ENCODE measurements at places on chromosomes 4 and X.

DNA sequence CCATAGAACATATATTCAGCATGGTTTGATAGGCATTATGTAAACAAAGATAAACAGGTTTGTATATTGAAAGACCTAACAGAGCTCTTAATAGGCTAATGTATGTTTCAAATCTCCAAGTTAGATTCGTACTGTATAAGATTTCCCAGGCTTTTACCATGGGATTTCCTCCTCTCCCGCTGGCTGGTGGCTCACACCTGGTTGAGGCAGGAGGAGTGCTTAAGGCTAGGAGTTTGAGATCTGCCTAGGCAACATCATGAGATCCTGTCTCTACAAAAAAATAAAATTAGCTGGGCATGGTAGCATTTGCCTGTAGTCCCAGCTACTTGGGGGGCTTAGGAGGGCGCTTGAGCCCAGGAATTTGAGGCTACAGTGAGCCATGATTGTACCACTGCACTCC is 5.4 kb downstream of the CPE start:
- DNase-seq, result no peak

DNA sequence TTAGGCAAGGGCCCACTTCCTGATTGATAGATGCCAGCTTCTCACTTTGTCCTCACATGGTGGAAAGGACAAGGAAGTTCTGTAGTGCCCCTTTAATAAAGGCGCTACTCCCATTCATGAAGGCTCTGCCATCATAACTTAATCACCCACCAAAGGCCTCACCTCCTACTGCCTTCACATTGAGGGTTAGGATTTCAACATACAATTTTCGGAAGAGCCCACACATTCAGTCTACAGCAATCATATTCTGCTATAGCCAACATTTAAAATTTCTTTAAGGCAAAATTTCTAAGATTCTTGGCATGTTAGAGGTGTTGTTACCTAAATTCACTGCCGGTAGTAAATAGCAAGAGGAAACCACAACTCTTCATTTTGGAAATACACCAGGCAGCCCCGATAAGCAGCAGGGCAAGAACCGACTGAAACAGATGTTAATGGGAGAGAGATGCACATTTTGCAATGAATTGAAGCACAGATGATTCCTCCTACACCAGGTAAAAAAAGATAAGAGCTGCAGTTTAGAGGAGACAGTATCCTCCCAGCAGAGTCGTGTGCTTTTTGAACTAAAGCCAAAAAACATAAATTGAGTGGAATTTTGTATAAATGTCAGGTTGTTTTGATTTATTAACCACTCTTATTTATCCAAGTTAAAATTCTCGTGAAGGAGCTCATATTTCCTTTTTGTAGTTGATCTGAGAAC is 594.9 kb downstream of the KCTD8 start:
- no peak for DNase-seq

GRCh38 chrX:20519826-20520225 is 253.1 kb upstream of the RPS6KA3 start:
- no peak for DNase-seq

GRCh38 chrX:109398833-109399232 is 83.1 kb downstream of the GUCY2F start:
- no peak for DNase-seq

- DNase-seq, result no peak
Observed at GRCh38 chrX:46366381-46367207, 178.6 kb downstream of the ZNF674 start.

- no peak for DNase-seq
Observed at GRCh38 chrX:41407816-41408215, 39.3 kb upstream of the NYX start.

DNA sequence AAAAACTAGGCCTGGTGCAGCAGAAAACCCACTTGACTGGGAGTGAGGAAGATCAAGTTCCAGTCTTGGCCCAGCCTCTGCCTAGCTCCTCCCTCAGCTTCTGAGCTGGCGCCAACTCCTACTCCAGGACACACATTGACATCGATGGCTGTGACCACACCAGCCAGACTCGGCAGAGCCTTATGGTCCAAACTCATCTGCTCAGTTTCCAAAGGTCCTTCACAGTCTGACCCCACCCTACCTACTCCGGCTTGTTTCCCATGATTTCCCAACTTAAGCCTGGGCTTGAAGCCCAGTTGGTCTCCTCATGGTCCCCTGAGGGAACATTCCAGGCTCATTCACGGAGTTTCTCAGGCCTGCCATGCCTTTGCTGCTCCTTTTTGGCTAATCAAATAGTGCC is 10.1 kb downstream of the ELF4 start:
- DNase-seq, result no peak

- DNase-seq, result no peak
Observed at GRCh38 chrX:27575565-27575964, 14.6 kb upstream of the DCAF8L2 start.

- no peak for DNase-seq
Observed at GRCh38 chr4:140813804-140814203, 57.6 kb upstream of the TBC1D9 start.

GRCh38 chrX:10952619-10953018 is 158.5 kb upstream of the HCCS start:
- no peak for DNase-seq

GRCh38 chr4:99668472-99668871 is 10.8 kb upstream of the C4orf54 start:
- DNase-seq, result no peak

- DNase-seq, result no peak
Observed at GRCh38 chr4:17812801-17813200, 2.0 kb downstream of the NCAPG start.

- no peak for DNase-seq
Observed at GRCh38 chrX:38859602-38860001, 58.3 kb downstream of the MID1IP1 start.

DNA sequence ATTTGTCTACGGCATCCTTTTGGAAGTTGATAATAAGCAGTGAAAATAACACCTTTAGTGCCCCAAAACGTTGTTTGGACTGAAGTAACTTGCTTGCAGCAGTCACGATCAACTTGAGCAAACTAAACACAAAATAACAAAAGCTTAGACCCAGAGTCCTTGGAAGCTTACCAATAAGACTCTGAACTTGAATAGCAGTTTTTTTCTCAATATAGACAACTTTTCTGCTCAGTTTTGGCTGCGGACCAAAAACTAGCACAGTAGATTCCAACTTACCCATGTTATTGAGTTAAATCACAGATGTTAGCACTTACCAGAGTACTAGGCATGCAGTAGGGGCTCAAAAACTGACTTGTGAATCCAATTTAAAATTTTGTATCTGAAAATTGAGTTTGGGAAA is 746.9 kb downstream of the PCDH19 start:
- DNase-seq, result no peak

- DNase-seq, result no peak
Observed at GRCh38 chrX:17520016-17520615, 145.1 kb downstream of the NHS start.

GRCh38 chr4:150224896-150225591 is 146.8 kb downstream of the DCLK2 start:
- no peak for DNase-seq

- no peak for DNase-seq
Observed at GRCh38 chrX:81537723-81538122, 335.8 kb downstream of the SH3BGRL start.

DNA sequence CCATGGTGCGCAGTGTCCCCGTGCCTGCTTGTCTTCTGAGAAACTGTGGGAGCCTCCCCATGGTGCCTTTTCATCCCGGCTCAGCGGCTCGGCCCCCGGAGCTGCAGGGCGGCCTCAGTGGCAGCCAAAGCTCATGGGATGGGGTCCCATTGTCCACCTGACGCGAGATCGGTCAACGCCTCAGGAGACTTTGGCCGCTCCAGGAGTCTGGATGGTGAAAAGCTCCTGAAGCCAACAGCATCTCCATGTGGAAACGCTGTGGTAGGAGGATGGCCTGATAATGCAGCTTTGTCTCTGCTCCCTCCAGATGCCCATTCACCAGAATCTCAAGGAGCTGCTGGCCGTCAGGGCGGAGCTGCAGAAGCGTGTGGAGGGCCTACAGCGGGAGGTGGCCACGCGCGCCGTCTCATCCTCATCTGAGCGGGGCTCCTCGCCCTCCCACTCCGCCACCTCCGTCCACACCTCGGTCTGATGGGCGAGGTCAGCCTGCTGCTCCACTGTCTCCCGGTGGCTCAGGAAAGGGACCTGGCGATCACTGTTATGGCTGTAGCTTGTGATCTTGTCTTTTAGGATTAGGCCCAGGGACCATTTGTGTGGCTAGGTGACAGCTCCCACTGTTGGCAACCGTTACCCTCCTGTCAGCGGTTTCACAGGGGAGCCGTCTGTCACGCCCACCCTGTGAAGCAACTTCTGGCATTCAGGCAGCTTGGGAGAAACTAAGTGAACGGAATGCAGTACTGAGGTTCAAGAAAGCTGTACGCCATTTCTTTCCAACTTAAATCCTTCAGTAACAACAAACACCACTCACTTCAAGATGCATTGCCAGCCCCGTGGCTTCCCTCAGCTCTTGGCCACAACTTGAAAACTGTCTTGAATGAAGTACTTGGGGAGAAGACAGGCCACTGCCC is 69.3 kb downstream of the MTMR1 start:
- DNase-seq, result no peak

GRCh38 chr4:133910165-133910564 is 291.4 kb downstream of the PABPC4L start:
- no peak for DNase-seq

DNA sequence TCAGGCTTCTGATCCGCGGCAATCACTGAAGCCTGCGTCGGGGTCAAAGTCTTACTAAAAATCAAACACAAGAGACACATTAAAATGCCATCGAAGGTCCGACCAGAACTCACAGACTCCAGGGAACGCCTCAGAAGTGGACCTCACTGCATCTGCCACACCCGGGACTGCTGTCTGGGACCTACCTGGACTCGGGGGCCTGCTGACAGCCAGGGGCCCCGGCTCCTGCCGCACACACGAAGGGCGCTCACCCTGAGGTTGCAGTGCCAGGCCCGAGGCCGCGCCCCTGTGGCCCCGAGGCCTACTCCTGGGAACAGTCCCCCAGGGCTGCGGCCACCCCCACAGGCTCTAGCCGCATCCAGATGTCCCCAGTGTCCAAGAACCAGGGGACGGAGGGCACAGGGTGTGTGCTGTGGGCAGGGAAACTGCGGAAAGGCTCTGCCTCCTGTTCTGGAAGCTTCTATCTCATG is 7.4 kb downstream of the CTBP1 start:
- no peak for DNase-seq

- no peak for DNase-seq
Observed at GRCh38 chr4:136355970-136356369, 1176.3 kb downstream of the PCDH18 start.

DNA sequence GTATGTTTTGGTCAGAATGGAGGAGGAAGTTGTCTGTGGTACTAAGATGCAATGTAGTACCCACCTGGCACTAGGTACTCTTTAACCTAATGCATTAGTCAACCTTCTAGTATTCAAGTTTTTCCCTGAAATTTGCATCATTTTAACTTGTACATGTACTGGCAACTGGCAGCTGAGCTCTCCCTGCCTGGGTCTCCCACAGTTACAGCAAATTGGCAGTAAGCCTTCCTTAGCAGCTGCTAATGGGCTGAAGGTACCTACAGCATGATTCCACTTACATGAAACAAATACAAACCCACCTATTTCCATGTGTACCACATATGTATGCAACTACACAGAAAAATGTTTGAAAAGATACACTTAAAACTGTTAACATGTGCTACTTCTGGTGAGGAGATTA is 8.1 kb upstream of the KLHL2 start:
- no peak for DNase-seq

GRCh38 chr4:123077330-123077729 is 154.9 kb upstream of the NUDT6 start:
- no peak for DNase-seq

DNA sequence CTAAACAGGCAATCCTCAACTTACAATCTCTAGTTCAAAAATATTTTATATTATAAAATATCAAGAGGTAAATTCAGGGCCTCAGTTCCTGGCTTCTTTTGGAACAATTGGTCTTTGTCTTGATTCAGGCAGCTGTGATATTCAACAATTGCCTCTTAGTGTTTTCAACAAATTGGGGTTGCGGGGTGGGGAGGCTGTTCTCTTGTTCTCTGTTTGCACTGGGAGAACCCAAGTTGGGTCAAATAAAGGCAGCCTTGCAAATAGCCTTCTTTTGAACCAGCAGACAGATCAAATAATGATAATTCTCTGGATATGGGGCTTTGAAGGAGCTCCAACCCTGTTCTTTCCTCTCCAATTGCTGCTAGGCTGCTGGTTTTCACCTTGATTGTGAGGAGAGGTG is 142.5 kb downstream of the COL4A5 start:
- DNase-seq, result no peak

DNA sequence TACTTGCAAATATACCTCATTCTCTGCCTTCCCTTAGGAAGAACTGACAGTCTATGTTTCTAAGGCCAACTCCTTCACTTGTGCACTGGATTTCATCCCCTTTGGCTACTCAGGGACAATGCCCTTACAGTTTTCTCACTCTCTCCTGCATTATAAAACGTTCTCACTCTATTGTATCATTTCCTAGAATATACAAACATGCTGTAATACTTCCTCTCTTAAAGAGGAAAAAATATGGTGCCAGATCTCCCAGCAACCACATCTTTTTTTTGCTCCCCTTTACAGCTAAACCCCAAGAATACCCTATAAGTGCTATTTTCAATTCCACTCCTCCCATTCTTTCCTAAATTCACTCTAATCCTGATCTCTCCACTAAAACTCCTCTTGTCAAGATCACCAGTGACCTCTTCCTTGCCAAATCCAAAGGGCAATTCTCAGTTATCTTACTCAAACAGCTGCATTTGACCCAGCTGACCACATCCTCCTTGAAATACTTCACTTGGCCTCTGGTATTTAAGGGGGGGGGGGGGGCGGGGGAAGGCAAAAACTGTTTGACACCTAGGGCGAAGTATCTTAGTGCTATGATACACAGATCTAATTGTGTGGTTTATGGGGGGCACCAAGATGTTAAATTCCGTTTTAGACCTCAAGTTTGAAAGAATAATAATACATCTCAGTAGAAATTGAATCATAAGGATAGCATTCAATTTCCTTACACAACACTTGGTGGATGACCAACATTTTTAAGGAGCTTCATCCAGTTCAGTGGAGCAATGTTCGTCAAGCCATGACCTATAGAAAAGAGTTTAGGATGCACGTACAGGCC is 1.6 kb downstream of the RCHY1 start:
- no peak for DNase-seq

- no peak for DNase-seq
Observed at GRCh38 chr4:117637347-117637746, 396.9 kb upstream of the NDST3 start.

DNA sequence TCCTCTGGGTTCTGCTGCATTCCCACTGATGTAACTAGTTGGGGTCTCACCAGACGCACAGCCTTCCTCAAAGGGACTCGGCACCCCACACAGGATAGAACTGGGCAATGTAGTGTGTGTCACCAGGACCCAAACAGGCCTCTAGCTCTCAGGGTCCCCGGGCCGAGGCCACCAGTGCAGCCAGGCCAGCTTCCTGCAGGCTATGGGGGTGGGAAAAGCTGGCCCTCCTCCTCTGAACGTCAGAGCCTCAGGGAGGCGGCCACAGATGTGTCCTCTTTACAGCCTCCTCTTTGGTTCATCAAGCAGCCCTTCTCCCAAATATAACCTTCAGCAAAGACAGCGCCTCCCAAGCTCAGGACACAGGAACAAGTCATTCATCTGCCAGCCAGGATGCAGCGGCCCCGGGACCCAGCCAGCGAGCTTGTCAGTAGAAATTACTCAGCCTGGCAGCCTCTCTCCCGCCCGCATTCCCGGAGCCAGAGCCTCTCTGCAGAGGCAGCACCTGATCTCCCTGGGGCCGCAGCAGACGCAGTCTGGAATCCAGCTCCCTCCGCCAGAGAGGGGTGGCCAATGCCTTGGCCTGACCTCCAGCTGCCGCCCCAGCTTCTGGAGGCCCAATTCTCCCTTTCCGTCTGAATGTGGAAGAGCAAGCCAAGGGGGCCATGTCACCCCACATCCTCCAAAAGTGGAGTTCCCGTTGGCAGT is 288.5 kb downstream of the FBXW7 start:
- DNase-seq, result no peak

GRCh38 chrX:7689791-7690412 is 153.1 kb upstream of the VCX start:
- DNase-seq, result no peak
